ENCODE measurements at places on chromosomes 4 and X.

DNA sequence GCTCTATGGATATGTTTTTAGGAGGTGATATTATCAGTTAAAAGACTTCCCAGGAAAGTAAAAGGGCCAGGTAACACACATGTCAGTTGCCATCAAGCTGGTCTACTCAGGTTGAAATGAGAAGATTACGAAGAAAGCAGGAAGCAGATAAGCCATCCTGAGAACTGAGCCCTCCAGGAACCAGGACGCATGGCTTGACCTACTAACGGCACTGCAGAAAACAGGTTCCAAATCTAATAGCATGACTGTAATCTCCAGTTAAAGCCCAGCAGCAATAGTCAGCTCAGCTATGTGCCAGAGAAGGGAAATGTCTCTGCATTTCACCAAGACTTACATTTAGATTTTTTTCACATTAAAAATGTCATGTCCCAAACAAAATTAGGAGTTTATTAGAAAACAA is 77.9 kb downstream of the APBB2 start:
- no peak for DNase-seq

DNA sequence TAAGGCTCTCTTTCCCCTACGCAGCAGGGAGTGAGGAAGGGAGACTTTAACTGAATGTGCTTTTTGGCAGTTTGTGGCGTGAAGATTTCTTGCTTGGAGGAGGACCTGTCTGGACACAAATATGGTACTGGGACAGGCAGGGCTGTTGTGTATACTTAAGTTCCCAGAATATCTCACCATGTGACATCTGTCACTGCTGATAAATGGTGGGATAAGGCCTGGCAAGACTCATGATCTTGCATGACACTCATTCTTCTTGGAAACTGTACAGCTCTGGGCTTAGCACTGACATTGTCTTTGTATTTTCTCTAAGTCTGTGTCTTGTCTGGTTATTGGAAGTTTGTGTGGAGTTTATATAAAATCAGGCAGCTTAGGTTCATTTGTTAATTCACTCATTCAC is 93.1 kb downstream of the STK32B start:
- no peak for DNase-seq

- no peak for DNase-seq
Observed at GRCh38 chrX:9327086-9327746, 137.6 kb upstream of the TBL1X start.

- no peak for DNase-seq
Observed at GRCh38 chr4:152257601-152258066, 278.3 kb downstream of the FBXW7 start.

DNA sequence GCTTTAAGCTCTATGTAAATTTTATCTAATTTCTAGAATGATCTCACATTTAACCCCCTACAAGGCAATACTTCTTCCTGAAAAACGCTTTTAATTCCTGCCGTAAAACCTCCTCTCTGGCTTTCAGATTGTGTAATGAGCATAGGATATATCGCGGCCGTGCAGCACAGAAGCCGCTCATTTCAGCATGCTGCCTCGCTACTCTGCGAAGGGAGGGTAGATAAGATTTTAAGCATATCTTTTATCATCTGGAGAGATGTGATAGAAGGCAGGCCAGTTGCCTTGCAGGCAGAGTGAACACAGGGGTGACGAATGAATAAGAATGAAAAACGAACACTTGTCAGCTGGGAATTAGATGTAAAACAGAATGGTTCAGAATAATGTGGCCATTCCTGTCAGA is 265.5 kb downstream of the UNC5C start:
- no peak for DNase-seq

GRCh38 chr4:172830295-172830764 is 338.3 kb upstream of the GALNT7 start:
- DNase-seq, result no peak

DNA sequence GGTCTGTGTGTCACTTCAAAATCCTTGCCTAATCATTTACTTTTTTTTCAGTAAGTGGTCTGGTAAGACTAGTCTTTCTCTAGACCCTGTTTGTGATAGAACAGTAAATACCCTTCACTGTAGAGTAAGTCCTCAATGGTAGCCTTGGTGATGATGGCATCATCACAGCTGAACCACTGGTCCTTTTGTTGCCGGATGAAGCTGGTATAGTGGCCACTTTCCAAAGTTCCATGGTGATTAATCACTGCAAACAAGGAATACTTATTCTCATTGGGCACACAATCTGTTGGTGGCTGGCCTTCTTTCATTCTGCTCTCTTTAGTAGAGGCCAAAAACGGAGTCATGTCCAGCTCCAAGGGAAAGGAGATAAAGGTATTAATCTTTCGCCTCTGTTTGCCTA is 2.9 kb downstream of the USP51 start:
- DNase-seq, result no peak

- no peak for DNase-seq
Observed at GRCh38 chr4:819401-820229, 6.3 kb downstream of the CPLX1 start.

DNA sequence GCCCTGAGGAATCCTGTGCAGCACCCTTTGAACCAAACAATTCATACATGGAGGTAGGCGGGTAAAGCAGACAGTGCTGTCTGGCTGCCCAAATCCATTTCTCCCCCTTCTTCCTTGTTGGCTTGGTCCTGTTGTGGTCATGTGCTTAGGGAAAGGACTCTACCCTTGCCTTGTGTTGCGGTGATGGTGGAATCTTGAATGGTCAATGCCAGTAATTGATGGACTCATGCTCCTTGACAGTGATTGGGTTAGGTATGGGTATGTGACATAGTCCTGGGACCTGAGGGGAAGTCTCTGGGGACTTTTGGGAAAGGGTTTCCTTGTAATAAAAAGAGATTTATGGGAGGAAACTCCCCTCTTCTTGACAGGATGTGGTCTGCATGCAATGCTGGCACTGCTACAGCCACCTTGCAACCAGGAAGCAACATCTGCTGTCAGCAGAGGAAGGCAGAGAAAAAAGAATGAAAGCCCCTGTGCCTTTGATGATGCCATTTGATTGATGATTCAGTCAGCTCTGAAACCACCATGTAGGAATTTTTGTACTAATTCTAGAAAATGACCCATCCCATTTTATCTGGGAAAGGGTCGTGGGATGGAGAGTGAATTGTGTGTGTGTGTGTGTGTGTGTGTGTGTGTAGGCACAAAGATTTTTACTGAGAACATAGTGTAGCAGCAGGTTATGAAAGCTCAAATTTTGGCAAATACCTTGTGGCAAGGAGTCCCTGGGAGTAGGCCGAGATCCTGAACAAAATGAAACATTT is 30.0 kb upstream of the HUWE1 start:
- DNase-seq, result no peak

DNA sequence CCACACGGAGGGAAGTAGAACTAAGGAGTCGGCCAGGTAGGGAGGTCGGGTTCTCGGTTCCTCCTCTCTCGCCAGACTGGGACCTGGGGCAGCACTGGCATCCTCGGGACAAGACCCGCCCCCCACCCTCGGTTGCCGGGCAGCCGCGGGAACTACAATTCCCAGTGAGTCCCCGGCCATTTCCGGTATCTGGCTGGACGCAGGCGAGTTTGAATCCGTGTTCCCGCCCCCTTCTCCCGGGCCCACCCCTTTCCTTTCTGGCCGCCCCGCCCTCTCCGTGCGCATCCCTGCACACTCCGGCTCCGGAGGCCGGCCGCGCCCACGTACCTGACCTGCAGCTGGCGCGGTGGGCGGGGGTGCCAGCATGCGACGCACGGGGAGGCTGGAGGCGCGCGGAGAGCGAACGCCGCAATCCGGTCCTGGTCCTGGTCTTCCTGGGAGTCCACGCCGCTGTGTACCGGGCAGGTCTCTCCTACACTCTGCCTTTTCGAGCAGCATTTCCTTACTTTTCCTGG is 10.2 kb upstream of the DLG3 start:
- DNase-seq, result peak; percentile 89

DNA sequence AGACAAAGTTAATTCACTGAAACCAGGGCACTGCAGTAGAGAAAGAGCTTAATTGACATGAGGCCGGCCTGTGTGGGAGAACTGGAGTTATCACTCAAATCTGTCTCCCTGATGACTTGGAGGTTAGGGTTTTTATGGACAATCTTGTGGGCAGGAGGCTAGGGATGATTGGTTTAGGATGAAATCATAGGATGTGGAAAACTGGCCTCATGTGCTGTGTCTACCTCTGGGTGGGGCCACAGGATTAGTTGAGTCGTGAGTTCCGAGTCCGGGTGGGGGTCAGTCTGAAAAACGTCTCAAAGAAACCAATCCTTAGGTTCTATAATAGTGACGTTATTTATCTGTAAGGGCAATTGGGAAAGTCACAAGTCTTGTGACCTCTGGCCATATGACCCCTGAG is 68.1 kb downstream of the UCHL1 start:
- DNase-seq, result no peak

DNA sequence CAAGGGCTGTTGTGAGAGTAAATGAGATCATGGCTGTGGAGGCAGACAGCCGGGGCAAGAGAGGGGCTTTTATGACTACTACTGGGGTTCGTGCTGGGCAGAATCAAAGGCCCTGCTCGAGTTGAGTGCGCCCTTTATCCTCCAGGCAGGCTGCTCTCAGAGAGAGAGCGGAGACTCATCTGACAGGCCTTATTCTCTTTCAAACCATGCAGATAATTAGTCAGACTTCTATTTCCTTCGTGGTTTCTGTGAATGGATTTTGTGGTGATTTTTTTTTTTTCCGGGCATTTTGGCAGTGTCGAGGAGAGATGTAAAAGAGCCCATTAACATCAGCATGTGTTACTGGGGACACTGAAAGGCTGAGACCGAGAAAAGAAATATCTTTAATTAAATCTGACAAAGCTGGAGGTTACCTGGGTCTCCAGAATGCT is 73.6 kb downstream of the MED28 start:
- no peak for DNase-seq

DNA sequence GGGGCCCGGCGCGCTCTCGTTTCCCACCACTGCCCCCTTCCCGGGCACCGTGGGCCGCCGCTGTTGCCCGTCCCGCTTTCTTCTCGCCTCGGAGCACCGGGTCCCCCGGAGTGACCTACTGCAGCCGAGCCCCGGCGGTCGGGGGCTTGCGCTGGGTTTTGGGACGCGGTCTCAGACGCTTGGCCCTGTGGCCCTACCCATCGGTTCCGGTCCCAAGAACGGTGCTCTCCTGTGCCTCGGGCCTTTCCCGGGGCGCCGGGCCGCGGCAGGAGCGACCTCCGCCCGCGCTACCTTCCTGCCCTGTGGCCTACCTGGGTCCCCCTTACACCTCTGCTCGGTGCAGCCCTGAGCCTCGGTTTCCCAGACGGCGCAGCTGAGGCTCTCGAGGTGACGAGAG is 21.6 kb upstream of the HMX1 start:
- no peak for DNase-seq

- no peak for DNase-seq
Observed at GRCh38 chrX:38494239-38494823, 67.0 kb upstream of the TSPAN7 start.

DNA sequence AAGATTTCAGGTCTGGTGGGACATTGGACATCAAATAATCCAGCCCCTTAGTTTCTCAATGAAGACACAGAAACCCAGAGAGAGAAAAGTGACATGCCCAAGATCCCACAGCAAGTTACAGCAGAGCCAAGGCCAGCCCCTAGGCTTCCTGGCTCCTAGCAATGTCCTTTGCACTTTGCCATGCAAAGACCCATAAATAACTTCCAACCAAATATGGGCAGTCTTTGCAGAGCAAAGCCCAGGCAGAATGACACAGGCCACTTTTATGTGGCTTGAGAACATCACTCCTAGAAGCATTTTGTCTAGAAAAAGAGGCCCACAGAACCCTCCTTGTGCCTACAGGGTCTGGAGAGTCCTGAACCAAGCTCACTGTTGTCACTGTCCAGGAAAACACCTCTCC is 78.1 kb upstream of the ATP6AP2 start:
- DNase-seq, result no peak

GRCh38 chr4:88731381-88731780 is 33.8 kb upstream of the NAP1L5 start:
- DNase-seq, result no peak

Measured in Right ventricle myocardium superior (tissue), 1 donor.